GM12865 (cell line): ENCODE measurements at places on chromosomes 2 and 18.

GRCh38 chr2:201780674-201781493 lies at the start of gene ALS2:
Gene ALS2, minus strand, starts transcription at chr2:201780933. Its CDS starts 12,048 bp downstream, at chr2:201768885.
- DNase-seq = peak; percentile 90

GRCh38 chr2:180334514-180334913 lies 327.4 kb upstream of the CWC22 start:
- peak; percentile 49 for DNase-seq

- no peak for DNase-seq
These were observed 18.6 kb downstream of the GEN1 start for GRCh38 chr2:17772532-17772931.

GRCh38 chr2:223053484-223054192 lies 1.6 kb downstream of the KCNE4 start:
- DNase-seq = no peak

GRCh38 chr2:45895241-45895861 lies 243.9 kb downstream of the PRKCE start:
- no peak for DNase-seq

DNA sequence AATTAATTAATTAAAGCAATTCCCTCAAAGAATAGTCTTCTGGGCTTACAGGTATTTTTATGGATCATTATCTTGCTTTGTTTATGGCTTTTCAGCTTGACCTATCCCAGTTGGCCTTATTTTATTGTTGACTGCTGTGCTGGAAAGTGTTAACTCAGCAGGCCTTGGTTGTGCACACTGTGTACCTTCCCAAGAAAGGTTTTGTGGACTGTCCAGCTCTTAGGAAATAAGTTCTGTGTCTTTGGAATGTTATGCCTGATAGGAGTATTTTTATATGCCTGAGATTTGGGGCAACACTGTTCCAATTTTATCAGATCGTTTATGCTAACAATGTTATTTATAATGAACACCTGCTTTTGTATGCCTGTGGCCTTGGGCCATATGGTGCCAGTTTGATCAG lies 671.9 kb upstream of the ZNF804A start:
- no peak for DNase-seq

DNA sequence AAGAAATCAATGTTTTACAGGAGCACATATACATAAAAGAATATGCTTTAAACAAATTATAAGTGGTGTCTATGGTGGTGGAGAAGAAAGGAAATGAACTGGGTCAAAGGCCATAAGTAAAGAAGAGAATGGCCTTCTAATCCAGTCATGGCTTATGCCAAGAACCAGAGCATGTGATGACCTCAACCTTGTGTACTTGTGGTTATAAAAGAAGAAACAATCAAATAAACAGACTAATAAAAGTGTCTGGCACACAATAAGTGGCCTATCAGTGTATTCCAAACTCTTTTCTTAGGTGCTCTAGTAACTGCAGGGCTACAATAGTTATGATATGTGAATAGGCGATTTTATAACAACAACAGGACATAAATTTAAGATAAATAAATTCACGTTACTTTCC lies 2.6 kb downstream of the SERPINB11 start:
- no peak for DNase-seq

DNA sequence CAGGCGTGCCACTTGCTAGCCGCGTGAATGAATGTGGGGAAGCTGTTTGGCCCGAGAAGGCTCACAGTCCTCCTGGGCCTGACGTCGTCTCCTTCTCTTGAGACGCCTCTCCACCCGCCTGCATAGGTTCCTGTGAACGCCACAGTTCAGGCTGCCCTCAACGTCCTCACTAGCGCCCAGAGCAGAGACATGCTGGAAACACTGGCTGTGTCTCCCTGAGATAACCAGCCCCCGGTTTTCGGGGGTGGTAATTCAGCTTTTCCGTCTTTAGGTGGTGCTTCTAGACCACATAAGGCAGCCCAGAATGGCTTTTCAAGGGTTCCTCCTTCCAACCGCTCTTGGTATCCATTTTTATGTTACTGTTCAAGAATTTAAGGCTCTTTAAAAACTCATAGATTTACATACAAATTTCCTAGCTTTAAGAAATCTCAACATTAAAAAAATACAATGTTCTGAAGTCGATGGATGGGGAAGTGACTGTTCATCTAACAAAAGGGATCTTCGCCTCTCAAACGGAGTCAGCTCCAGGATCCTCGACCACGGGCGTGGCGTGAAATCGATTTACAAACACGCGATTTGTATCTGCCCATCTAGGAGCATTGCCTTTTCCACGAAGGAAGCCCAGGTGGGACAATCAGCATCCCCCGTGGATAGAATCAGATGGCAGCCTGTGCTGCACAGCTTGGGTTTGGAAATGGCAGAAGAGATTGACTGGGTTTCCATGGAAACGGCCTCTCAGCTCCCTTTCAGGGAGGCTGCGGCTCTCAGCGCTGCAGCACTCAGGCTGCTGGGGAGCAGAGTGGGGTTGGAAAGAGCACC lies 110.6 kb upstream of the PXDN start:
- DNase-seq = no peak

GRCh38 chr2:178914259-178914849 lies 107.1 kb upstream of the TTN start:
- peak; percentile 86 for DNase-seq

DNA sequence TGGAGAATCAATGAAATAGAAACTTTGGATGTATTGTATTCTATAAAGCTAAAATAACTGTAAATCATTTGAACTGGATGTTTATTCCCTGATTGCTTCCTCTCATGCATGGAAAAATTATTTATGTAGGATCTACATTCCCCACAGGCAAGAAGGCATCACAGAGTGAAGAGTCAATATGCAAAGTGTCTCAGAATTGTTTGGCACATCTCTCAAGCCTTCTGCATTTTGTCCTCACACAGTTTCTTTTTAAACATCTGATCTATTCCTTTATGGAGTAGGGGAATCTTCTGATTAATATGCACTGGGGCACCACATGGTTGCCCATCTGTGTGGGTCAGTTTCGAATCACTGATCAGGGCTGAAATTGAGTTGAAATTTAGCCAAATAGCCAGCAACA lies 465.4 kb downstream of the ZNF804A start:
- no peak for DNase-seq

DNA sequence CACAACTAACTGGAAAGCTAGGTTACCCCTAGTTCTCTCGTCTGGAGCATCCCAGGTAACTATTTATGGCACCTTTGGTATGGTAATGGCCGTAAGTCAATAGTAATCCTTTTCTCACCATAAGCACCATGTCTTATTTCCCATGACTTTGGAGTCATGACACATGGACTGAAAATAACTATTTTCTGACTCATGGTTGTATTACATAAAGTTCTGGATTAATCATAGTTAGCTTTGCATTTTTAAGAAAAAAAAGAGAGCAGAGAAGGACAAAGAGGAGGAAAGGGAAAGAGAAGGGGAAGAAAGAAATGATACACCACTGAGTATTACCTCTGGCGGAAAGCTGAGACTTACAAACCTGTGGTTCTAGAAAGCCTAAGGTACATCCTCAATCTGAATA lies 99.3 kb downstream of the BIN1 start:
- DNase-seq = no peak

DNA sequence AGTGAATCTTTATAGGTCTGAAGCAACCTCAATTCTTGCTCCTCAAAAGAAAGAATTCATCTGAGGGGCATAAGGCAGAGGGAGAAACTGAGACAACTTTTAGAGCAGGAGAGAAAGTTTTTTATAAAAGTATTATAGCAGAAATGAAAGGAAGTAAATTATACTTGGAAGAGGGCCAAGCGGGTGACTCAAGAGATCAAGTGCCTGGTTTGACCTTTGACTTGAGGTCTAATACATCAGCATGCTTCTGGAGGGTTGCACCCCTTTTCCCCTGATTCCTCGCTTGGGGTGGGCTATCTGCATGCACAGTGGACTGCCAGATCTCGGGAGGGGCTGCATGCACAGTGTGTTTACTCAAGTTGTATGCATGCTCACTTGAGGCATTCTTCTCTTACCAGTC lies 268.5 kb upstream of the LRATD1 start:
- DNase-seq = no peak

- no peak for DNase-seq
These were observed 39.5 kb downstream of the ACSL3 start for GRCh38 chr2:222900354-222900753.

- DNase-seq = no peak
These were observed 92.8 kb downstream of the ADCYAP1 start for GRCh38 chr18:997499-997898.

GRCh38 chr2:74290466-74291217 lies 52.6 kb downstream of the SLC4A5 start:
- peak; percentile 84 for DNase-seq

DNA sequence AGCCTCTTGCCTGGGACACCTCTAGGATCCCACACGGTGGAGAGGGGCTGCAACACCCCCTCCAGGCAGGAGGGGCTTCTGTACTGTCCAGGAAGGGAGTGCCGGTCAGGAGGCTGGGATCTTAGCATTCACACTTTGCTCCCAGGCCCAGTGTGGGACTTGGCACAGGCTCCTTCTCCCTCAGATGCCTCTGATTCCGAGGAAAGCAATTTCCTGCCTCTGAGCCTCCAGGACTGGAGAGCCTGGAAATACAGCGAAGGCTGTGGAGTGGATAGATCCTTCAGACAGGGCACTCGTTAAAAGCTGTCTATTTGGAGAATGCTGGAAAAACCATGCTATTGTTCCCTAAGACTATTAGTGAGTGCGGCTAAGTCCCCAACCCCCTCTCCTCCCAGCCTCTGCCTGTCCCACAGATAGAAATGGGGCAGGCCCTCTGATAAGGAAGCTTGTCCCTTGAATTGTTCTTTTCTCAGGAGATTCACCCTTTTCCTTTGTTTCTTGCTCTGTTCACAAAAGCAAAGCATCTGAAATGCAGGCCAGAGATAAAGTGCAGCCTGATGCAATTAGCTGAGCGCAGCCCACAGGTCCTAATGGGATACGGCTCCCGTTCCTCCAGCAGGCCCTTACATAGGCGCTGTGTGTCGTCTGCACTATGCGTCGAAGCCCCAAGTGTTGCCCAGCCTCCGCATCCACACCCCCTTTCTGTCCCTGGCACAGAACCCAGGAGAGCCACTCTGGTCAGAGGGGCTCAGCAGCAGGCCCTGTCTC lies 252.2 kb downstream of the KLHL29 start:
- no peak for DNase-seq

- no peak for DNase-seq
These were observed 127.2 kb downstream of the OSBPL1A start for GRCh38 chr18:24270358-24270936.

GRCh38 chr18:13562494-13563029 lies 163.8 kb downstream of the FAM210A start:
- peak; percentile 93 for DNase-seq

DNA sequence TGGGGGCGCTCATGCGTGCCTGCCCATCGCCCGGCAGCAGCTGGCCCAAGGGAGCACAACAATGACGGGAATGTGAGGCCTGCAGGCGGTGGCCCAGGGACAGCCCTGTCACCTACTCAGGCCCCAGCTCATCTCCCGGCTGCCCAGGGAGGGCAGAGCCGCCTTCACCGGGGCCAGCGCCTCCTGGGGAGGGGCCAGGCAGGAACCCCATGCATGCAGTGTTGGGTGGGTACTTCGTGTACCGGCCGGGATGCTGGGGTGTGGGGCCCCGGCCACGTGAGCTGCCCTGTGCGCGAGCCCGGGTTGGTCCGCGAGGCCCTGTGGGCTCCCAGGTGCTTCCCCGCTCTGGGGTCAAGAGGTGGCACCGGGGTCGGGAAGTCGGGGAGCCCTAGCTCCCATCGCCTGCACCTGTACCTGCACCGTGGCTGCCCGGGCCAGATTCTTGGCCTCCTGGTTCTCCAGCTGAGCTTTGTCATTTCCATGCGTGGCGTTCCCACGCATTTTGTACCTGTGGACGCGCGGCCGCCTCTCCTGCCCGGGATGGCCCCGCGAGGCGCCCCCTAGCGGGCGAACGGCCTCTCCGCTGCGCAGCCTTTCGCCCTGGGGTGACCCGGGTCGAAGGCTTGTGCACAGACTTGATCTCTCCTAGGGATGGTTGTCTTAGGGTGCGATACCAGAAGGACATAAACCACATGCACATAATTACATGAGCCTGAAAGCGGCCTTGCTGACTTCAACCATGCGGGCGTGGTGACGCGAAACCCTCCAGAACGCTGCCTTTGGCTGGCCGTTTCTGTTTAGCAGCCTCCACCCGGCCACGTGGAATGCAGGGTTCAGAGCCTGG lies 950 bp downstream of the KLHL30 start:
- peak; percentile 46 for DNase-seq

DNA sequence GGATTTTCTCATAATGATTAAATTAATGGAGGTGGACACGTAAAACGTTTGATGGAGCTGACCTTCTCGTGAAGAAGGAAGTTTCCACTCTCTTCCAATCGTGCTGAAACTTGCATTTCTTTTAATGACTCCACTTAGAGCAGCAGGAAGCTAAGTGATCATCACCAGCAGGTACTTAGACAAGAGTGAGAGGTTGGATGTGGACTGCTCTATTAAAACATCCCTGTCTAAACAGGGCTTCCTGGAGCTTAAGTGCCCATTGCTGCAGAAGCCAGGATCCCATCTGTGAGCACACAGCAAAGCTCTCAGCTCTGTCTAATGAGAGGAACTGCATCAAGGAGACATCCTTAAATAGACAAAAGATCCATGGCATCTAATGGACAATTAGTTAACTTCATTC lies 1539.5 kb upstream of the CELF4 start:
- DNase-seq = no peak

DNA sequence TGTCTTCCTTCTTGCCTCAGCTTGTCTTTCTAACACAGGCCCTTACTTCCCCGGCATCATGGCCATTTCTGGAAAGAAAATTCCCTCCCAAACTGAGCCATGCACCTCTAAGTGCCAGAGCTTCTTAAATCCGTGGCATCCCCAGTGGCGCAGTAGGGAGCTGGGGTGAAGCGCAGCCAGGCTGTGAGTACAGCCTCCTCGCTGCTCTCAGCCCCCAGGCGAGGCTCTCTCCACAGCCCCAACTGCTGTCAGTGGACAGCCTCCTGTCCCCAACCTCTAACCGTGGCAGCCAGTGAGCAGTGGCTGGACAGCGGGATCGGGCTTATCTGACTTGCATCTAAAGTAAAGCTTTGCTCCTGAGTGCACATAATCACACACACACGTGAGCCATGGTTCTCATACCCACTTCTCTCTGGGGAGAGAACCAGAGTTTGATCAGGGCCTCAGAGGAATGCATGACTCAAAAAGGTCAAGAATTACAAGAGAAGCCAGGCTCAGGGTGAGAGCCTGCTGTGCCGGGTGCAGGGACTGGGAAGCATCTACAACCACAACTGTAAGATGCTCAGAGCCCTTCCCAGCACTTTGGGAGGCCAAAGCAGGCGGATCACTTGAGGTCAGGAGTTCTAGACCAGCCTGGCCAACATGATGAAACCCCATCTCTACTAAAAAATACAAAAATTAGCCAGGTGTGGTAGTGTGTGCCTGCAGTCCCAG lies 50.7 kb downstream of the SFXN5 start:
- no peak for DNase-seq

- DNase-seq = no peak
These were observed 62.4 kb upstream of the ATG16L1 start for GRCh38 chr2:233189025-233189424.

DNA sequence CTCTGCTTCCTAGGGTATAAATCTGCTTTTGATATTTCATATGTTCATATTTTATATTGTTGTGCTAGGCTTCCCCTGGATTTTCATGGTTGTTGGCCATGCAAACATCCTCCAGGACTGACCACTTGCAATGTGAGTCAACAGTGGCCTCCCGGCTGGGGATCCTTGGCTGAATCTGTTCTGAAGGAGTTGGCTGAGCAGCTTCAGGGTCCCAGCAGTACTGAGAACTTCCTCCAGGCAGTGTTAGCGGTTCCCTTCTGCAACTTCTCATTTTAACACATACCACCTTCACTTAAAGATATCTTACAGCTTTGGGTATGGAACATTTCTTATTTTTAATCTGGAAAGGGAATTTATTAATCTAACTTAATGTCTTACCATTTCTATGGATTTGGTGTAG lies 122.1 kb downstream of the DTNB start:
- DNase-seq = no peak
